ENCODE measurements at places on chromosomes 4 and X. TPM values are rescaled to one million over a fixed set of nuclear protein-coding genes. Genes with fewer than 3 reads are reported as not detected.
A peak's percentile ranks its signal among the peaks of the same experiment; 100 is the strongest.

GRCh38 chr4:98672583-98673287 is 14.3 kb upstream of the TSPAN5 start:
- no peak for DNase-seq

GRCh38 chrX:53288189-53288588 is 6.8 kb upstream of the IQSEC2 start:
- peak; percentile 71 for DNase-seq

DNA sequence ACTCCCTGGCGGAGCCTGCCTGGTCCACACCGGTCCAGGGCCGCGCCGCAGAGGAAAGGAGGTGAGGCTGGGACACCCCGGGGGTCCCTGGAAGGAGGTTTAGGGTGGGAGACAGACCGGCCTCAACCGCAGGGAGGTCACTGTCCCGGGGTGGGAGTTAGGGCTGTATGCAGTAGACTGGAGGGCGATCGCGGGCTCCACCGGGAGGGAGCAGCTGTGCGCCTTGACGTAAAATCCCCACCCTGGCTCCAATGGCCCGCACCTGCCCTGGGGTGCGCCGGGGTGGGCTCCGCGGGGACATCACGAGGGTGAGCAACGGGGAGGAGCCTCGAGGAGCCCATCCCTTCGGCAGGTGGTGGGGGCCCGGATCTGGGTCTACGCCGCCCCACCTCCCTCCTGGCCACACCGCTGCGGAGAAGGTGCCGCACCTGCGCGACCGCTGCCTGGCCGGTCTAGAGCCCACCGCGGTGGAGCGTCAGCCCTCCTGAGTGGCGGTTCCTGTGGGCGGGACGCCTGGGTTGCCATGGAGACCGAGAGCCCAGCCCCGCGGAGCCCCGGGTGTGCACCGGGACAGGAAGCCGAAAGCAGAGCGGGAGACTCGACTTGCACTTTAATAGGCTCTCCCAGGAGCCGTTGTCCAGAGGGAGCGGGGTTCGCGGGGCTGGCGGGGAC is 105.1 kb downstream of the ADRA2C start:
- peak; percentile 39 for DNase-seq

- peak; percentile 27 for DNase-seq
These were observed 40.5 kb upstream of the BMP3 start for GRCh38 chr4:80989921-80990544.

CT45A5 gene
- total RNA-seq = not detected

GRCh38 chrX:74535086-74535407 is 79.4 kb downstream of the RLIM start:
- no peak for DNase-seq

- DNase-seq = no peak
These were observed 61.5 kb downstream of the PCDH18 start for GRCh38 chr4:137470806-137471205.

GRCh38 chr4:83639849-83640493 is 104.1 kb downstream of the GPAT3 start:
- peak; percentile 63 for DNase-seq

DNA sequence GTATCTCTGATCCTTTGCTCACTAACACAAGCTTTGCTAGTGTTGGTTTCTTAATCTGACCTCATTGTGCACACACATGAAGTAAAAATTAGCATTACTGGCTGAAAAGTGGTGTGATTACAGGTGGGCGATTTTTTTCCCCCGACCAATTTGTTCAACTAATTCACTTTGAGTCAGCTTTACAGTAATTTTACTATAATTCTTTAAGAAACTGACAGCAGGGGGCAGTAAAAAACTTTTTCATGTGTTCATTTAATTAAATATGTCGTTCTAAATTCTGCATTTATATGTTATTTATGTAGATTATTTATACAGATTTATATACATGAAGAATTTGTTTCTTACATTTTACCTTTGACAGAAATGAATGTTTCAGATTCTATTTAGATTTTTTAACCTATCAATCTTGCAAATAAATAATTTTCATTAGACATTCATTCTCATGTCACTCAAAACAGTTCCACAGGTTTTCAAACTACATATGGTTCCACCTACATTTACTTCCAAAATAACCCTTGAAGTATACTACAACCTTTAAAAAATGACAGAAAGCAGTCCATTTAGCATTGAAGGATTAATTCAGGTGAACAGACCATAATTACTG is 17.5 kb downstream of the PALLD start:
- no peak for DNase-seq

GRCh38 chrX:107014936-107015335 is 14.9 kb upstream of the MORC4 start:
- no peak for DNase-seq

DNA sequence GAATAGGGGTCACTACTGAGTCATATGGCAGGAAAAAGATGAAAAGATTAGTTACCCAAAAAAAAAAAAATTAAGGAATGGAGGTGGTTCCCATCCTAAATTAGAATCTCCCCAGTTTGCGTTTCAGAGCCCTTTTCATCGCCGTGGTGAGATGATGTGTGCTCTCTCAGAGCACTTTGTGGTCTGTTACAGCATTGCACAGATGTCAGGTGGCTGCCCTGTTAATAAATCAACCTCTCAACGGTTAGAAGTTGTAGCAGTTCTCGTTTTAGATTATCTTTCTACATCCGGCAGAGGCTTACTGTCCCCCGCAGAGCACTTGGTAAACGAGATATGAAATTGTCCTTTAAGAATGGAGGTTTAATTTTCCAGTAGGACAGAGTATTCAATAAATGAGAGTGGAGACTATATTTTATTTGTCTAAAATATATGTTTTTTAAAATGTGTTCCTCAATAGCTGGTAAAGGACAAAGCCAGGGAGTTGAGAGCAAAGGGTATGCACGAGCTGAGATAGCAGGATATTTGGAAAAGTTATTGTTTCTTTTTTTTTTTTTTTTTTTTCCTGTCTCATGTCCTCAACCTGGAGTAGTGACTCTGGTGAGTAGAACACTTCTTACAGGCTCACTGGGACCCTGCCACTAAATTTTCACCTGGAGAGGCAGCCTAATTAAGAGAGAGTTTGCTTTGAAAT is 26.9 kb downstream of the AFF1 start:
- DNase-seq = no peak

GRCh38 chr4:158771776-158772175 is 3.0 kb downstream of the FNIP2 start:
- no peak for DNase-seq

- DNase-seq = peak; percentile 24
These were observed 867 bp downstream of the TIFA start for GRCh38 chr4:112284662-112285411.

DNA sequence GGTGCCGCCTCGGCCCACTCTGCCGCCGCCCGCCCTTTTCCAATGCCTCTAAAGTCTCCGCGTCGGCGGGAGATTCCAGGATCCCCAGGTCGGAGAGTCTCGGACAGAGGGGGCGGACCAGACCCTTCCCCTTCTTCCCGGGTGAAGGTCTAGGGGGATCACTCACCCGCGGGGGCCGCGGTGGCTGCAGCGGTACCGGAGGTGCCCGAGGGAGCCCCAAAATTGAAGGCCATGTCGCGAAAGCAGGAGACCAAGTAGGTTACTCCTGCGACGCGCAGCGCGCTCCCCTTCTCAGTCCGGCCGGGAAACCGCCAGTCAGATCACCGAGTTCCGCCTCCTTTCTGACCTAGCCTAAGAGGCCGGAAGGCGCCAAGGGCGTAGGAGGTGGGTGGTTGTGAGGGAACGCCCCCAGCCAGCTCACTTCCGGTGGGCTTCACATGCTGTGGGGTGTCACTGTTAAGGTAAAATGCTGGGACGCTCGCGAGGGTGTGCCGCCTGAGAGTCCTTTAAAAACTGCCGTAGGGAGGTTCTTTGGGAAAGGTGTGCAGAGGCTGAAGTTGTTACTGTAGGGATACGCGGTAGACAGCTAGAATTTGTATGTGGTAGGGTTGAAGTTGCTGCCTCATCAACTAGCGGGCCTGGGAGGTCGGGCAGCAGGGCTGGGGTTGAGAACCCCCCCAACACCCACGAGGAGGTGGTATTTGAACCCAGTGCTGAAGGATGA is at the start of gene NUP54:
NUP54 (minus strand) TSS at position 256 of the 724 bp plus-strand sequence; CDS start at position 233, 23 bp downstream.
- peak; percentile 95 for DNase-seq

PNMA5 gene
- total RNA-seq = 0.82 TPM

DNA sequence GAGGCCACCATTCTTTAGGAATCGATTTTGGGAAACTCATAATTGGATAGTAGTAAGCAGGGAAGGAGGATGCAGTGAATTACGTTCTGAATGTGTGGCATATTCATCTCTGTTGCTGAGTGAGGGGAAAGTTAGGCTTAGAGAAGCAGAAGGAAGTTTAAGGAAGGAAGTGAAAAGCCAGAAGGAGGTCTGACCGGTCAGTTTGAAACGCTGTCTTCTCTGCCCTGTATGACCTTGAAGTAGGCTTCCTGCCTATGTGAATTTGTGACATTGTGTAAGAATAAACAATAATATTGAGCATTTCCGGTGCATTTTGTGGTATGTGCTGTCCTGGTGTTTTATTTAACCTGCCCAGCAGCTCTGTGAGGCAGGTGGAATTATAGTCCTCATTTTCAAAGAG is 67.3 kb downstream of the PDLIM5 start:
- DNase-seq = no peak

GRCh38 chrX:18871970-18872369 is 111.9 kb downstream of the PHKA2 start:
- no peak for DNase-seq

VEGFC gene
- 3.0 TPM for total RNA-seq

- DNase-seq = no peak
These were observed 57.0 kb upstream of the GRPEL1 start for GRCh38 chr4:7124689-7125442.

DNA sequence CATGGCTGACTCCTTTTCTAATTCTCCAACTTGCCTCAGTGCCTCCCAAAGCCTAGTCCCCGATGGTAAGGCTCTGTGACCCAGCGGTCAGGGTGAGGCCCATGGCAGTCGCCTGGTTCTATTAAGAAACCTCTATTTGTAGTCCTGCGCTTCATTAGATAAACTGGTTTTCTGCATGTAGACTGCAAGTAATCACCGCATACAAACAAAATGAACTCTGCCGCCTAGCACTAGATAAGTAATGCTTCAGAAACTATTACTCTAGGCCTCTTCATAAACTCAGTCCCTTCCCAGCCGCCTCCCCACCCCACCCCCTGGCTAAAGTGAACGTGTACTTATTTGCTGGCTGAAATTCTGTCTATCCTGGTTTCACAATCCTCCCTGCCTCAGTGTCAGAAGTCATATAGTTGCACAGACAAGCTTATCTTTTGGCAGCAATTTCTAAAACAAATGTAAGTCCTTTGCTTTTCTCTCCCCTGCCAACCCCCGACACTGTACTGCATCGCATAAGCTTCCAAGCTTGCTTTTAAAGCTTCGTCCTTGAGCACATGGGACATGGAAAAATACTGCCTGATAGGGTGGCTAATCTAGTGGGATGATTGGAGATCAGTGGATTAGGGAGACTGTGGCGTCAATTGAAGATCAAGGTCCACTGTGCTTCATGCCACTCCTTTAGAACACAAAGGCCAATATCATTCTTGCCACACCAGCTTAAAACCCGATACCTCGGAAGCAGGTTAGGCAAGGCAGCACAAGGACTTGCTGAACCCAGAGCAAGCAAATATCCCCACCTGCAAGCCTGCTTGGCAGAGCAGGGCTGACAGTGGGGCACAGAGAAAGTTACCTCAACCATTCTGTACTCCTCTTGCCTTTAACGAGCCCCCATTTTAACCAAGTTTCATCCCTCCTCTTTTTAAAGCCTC is 125.8 kb downstream of the IRF2 start:
- DNase-seq = no peak

HPSE gene
- total RNA-seq = 1.7 TPM

DNA sequence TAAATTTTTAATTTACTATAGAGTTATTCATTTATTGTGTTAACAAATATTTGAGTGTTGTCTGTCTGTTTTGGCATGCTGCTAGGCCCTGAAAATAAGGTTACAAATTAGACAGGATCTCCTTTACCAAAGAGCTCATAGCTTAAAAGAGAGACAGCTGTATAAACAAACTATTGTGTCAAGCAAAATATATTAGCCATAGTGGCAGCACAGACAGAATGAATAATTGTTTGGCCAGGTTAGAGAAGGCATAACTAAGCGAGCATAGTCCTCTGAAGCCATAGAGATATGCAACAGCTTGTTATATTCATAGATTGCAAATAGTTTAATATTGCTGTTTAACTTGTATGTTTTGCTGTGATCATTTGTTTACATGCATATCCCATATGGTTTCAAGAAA is 66.7 kb upstream of the NDUFC1 start:
- no peak for DNase-seq

GRCh38 chrX:107729558-107730297 is 45.9 kb downstream of the TSC22D3 start:
- no peak for DNase-seq

ZMAT1 gene
- total RNA-seq = 18.2 TPM

DNA sequence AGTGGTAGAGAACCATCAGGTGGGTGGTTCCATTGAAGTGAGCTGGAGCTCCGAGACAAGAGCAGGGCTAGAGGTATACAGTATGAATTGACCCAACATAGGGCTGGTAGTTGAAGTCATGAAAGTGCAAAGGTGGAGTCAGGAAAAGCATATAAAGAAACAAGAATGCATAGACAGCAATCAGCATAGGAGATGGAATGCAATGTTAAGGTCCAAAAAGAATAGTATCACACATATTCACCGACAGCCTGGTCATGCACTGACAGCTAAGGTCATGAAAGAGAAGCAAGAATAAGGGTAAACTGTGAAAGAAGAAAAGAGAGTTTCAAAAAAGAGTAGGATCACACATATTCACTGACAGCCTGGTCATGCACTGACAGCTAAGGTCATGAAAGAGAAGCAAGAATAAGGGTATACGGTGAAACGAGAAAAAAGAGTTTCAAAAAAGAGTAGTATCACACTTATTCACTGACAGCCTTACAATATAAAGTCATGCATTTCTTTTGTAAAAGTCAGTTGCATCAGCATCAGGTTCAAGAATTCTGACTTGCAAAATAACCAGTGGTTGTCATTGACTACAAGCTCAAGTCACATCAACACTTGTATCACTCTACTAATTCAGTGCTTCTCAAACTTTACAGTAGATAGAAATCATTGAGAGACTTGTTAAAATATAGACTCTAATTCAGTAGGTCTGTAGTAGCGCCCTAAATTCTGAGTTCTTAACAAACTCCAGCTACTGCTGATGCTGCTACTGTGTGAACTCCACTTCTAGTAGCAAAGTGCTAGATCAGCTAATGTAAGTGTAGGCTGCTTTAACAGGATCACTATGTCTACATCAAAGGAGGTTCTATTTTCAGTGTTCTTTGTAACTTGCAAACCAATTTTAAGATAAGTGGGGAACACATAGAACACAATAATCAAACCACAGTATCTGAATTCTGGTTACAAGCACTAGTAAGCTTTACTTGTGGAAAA is 221.9 kb downstream of the PDGFC start:
- no peak for DNase-seq

PLAC8 gene
- 0.82 TPM for total RNA-seq

MCUB gene
- total RNA-seq = 10.6 TPM

RAI2 gene
- total RNA-seq = 3.2 TPM

DNA sequence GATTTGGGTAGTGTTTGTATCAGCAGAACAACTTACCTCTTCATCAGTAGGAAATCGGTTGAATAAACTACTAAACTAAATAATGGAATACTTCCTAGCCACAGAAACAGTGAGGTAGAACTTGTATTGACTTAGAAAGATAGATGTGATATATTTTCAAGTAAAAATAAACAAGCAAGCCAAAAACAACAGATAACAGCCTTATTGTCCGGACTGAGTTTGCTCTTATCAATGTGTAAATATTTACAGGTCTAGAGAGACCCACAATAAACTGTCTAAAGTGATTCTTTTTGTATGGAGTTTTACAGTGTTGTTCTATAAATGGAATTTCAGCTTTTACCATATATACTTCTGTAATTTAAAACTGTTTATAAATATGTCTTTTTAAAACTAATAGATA is 721.8 kb downstream of the ADGRL3 start:
- no peak for DNase-seq

Data from cerebellum (tissue), 4 donors.